ENCODE measurements at places on chromosomes 1 and 21. TPM values are rescaled to one million over a fixed set of nuclear protein-coding genes. Genes with fewer than 3 reads are reported as not detected.

DNA sequence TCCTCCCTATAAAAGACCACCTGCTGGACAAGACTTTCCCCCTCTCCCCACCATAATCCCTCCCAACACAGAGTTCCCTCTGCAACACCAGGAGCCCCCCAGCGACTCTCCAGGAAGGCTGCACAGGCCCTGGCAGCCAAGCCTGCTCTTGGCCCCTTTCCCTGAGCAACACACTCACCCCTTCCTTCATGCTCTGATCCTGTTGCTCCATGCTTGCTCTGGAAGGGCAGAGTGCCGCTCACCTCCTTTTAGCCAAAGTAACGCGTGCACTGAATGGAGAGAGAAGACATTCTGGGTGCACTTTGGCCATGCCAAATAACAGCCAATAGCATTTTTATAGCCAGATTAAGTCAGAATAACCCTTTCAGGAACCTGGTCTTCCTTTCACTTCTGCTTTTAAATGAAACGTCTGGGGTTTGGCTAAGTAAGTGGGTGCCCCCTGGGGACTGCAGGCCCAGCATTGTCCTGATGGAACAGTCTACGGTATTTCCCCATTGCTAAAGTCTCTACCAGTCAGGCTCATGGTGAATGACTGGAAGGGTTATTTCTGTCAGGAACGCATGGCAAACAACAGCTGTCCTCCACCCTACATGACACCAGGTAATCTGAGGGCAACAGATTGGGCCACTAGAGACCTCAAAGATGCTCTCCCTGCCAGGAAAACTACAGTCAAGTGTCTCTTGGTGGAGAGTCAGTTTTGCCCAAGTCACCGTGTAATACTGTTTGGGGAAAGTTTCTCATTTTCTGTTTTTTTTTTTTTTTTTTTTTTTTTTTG, at the start of gene SLC2A5:
Gene SLC2A5 (minus strand): TSS at position 310 of the 775 bp plus-strand sequence. CDS start 99 bp downstream, at position 211.
- no peaks in the 10 kb centered on the region for H3K4me1 ChIP-seq
- H3K27me3 ChIP-seq: no peaks in the 10 kb centered on the region
- H3K36me3 ChIP-seq: no peaks in the 10 kb centered on the region
- H3K27ac ChIP-seq: no peak within 1 kb of the TSS

Gene S100A9
- 35.0 TPM for polyA plus RNA-seq

- H3K36me3 ChIP-seq: no peaks in the 10 kb centered on the region
- H3K27me3 ChIP-seq: no peaks in the 10 kb centered on the region
- no peak overlapping the region for H3K4me3 ChIP-seq
- no peak for DNase-seq
These were observed 44.9 kb upstream of the GUCA2B start for GRCh38 chr1:42108309-42108708.

DNA sequence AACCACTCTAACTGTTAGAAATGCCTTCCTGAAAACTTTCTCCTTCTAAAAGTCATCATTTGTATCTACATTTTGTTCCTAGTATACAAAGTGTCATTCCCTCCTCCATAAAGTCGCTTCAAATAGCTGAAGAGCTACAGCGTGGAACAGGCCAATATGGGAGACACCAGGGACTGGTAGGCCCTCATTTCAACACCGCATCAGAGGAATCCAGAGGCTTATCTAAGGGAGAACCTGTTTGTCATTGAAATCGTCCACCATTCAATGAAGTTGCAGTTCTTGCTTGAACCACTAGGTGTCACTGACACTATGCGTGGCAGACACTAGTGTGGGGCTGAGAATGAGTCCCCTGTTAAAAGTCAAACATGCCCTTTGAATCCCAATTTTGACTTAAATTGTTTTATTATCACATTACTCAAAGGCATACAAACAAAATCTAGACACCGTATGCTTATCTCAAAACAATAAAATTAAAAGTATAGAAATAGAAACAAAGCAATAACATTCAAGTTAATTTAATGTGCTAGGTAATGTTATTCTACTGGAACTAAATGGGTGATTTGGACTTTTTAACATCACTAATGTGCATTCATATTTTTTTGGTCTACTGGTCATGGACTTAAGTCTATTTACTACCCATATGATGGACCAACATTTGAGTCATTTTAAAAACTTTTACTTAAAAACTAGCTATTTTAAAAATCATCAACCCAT, 182.3 kb downstream of the FCRL5 start:
- peaks cover 2% of the 10 kb centered on the region for H3K27me3 ChIP-seq
- no peak overlapping the region for H3K4me3 ChIP-seq
- H3K27ac ChIP-seq: no peak overlapping the region

GRCh38 chr1:59143811-59144210, 153.1 kb upstream of the FGGY start:
- no peaks in the 10 kb centered on the region for H3K4me1 ChIP-seq
- H3K4me3 ChIP-seq: no peak overlapping the region
- H3K36me3 ChIP-seq: no peaks in the 10 kb centered on the region
- no peak for DNase-seq
- H3K27me3 ChIP-seq: no peaks in the 10 kb centered on the region

Measured in liver (tissue), 10 donors.